Stimulated activated CD4-positive, alpha-beta T cell treated with anti-CD3 and anti-CD28 coated beads, Interleukin-1b, Interleukin-23, amount 100 ng/mL, for 24 hours (primary cell): ENCODE measurements at places on chromosomes 6 and 20.

GRCh38 chr20:41654884-41655283 lies 36.7 kb upstream of the CHD6 start:
- DNase-seq = no peak

GRCh38 chr20:15817351-15817750 lies 755.9 kb downstream of the KIF16B start:
- no peak for DNase-seq

- DNase-seq = no peak
Observed at GRCh38 chr6:84779380-84779779, 15.0 kb upstream of the TBX18 start.

GRCh38 chr6:122222761-122223160 lies 176.7 kb upstream of the HSF2 start:
- no peak for DNase-seq

DNA sequence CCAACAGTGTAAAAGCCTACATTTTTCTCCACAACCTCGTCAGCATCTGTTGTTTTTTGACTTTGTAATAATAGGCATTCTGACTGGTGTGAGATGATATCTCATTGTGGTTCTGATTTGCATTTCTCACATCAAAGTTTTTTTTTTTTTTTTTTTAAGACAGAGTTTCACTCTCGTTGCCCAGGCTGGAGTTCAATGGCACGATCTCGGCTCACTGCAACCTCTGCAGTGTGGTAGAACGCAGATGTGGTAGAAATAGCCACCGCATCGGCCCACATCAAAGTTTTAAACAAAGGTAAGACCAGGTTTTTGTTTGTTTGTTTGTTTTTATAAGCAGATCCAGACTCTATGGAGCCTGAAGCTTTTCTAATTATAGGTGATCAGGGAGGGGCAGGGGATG lies 12.7 kb upstream of the PPP1R3G start:
- no peak for DNase-seq

DNA sequence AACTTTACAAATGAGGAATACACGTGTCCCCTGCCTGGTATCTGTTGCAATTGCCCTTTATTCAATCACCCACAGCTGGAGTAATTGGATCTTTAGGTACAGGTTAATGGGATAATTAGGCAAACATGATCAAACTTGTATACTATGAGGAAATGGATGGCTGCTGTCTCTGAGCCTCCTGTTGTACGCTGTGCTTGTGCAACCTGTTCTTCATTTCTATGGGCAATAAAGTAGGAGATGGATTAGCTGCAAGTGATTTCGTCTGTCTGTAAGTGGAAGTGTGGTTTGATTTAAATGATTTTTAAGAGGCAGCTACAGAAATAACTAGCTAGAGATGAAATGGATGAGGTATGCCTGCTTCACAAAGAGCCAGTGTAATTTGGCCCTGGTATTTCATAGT lies 474.1 kb downstream of the RNF144B start:
- DNase-seq = no peak
